Muscle of arm (tissue), 14 donors: ENCODE measurements at places on chromosomes 12 and 14. TPM values are rescaled to one million over a fixed set of nuclear protein-coding genes. Genes with fewer than 3 reads are reported as not detected.

GRCh38 chr12:459430-460258 is at the start of gene B4GALNT3:
TSS of gene B4GALNT3 (plus strand) at chr12:459939. CDS start at chr12:460377, 438 bp downstream.
- DNase-seq: no peak

DNA sequence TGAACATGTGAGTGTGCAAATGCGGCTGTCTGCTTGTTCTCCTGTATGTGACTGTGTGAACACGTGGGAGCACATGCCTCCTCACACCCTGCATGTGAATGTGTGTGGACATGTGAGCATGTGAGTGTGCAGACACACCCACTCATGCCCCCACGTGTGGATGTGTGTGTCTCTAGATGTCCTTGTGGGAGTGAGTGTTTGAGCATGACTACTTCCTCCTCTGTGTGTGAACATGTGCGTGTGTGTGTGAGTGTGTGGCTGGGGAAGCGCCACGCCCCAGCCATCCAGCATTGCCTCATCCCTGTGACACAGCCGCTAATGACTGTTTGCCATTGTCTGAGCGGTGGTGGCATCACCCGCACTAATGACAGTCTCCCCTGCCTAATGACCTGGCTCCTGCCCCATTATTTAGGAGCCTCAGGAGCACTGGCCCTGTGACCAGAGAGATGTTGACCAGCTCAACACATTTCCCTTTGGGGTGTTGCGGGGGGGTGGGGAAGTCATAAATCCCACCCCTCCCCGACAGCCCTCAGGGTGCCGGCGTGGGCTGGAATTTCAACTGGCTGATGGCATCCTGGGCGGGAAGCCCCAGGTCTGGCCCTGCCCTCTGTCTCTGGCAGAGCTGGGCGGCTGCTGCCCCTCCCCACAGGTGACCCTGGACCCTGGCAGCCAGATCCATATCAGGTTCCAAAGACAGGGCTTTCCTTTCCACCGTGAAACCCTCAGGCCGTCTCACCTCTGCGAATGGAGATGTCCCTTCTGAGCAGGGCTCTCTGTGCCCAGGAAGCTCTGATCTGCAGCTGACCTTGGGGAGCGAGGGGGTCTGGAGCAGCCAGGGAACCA is 11.5 kb upstream of the KRT80 start:
- no peak for DNase-seq

GRCh38 chr12:71601546-71601945 is 62.1 kb downstream of the ZFC3H1 start:
- no peak for DNase-seq

DNA sequence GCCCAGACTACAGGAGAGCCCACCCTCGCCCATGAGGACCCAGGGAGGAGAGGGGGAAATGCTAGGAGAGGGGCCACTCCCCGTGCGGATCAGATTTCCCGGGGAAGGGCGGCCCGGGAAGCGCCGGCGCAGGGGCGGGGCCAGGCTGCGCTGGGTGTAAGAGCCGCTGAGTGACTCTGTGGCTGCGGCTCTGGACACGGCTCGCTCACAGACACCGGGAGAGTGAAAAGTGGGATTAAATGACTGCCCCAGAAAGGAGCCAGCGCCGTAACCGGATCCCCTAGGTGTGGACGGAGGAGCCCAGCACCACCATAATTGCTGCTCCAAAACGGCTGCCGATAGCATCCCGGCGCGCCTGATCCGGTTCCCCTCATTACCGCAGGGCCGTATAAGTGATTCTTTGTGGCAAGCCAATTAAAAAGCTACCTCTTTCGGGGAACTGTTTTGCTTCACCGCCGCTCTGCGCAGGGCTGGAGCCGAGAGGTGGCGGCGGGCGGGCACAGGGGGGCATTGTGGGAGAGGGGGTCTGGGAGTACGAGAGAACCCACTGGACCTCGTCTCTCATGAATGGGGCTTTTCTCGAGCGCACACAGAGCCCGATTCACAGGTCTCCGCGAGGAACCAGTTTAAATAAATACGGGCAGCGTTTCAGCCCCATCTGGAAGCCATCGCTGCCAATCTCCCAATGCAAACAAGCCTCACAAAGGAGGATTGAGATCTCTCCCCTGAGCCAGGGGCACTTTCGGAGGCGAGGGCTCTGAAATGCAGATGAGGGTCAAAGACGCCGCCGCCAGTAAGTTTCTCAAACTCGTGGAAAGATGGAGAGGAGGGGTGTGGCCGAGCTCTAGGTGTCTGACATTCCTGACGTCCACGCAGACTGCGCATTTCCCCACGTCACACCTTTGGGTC is 2.5 kb downstream of the COL2A1 start:
- DNase-seq: peak; percentile 65

- DNase-seq: no peak
Observed at GRCh38 chr14:32477396-32477795, 148.3 kb downstream of the AKAP6 start.

DNA sequence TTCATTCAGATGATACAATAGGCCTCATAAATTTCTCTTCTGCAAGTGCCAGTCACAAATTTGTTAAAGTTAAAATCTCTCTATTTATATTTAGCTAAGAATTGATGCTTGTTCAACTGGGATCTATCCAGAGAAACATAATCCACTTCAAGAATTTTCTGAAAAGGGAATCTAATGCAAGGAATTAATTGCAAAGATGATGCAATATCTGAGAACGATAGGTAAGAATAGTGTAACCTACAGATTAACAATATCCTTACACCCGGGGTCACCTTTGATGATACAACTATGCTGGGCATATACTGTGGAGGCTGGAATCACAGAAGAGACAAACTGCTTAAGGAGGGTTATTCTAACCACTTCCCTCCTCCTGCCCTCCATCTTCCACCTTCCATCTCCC is 295.1 kb downstream of the FOXG1 start:
- no peak for DNase-seq

GRCh38 chr14:87944987-87945604 is 47.9 kb downstream of the GALC start:
- peak; percentile 49 for DNase-seq

GRCh38 chr14:101888182-101888581 is 76.2 kb upstream of the DYNC1H1 start:
- no peak for DNase-seq

DNA sequence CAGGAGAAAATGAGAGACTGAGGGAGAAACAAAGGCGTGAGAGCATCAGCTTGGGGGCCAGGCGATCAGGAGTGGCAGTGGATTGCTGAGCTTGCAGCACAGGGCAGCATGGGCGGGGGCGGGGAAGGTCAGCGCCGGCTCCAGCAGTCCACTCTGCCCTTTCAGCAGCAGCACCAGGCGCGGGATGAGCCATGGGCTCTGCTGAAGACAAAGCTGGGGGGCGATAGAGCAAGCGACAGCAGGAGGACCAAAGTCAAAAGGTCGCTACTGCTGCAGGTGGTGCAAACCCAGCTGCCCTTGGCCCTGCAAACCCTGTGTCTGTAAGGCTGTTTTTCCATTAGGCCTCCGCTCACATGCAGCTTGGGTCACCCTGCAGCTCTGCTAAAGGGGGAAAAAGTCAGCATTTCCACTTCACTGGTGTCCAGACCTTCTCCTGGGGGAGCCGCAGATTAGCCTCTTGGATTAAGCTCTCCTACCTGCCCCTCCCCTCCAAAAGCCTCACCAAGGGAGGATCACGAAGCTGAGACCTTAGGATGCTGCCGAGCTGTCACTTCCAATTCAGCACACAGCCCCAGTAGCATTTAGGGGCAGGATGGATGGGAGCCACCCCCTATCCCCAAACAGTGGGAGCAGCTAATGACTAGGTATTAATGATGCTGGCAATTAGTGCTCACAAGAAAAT is 204.8 kb downstream of the DPF3 start:
- DNase-seq: no peak

DNA sequence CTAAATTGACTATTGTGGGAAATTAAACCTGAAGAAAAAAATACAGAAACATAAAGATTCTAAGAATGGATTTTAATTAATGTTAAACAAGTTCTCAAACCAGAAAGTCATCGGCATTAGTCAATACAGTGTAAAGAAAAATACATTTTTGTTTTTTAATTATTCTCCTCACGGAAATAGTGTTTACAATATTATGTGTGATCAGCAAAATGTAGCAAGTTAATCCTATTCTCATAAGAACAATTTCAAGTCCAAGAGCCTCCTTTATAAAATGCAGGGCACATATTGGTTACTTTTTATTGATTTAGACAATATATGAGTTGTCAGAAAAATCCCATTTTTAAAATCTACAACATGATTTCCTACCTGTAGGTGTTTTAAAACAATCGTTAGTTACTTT is 158.0 kb upstream of the MGAT4C start:
- no peak for DNase-seq

- no peak for DNase-seq
Observed at GRCh38 chr12:119222222-119222951, 43.7 kb downstream of the HSPB8 start.

- DNase-seq: no peak
Observed at GRCh38 chr14:64812412-64812811, 67.3 kb downstream of the SPTB start.

DNA sequence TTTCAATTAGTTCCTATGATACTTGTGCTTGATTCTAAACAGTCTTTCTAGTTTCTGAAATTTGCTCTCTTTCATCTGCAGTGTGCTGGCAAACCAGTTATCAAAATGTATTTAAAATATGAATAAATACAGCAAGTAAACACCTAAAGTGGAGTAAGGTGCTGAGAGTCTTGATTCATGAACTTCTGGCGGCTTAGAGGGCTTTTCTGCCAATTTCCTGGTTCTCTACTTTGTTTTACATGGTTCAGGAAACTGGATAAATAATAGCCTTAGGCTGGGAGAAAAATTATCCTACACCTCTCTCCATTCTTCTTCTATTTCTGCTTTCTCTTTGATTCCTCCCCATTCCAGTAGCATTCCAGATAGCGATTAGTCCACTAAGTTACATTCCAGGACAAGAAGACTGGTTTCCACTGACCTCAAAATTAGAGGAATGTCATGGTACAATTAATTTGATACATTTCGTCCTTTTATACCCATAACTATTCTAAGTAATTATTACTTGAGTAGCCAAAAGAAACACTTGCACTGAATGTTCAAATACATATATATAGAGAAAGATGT is 14.9 kb downstream of the ATP2B1 start:
- DNase-seq: no peak

GRCh38 chr14:53109105-53110041 is 43.8 kb downstream of the DDHD1 start:
- peak; percentile 29 for DNase-seq

GRCh38 chr12:6329703-6330064 is 12.2 kb downstream of the TNFRSF1A start:
- DNase-seq: no peak

DNA sequence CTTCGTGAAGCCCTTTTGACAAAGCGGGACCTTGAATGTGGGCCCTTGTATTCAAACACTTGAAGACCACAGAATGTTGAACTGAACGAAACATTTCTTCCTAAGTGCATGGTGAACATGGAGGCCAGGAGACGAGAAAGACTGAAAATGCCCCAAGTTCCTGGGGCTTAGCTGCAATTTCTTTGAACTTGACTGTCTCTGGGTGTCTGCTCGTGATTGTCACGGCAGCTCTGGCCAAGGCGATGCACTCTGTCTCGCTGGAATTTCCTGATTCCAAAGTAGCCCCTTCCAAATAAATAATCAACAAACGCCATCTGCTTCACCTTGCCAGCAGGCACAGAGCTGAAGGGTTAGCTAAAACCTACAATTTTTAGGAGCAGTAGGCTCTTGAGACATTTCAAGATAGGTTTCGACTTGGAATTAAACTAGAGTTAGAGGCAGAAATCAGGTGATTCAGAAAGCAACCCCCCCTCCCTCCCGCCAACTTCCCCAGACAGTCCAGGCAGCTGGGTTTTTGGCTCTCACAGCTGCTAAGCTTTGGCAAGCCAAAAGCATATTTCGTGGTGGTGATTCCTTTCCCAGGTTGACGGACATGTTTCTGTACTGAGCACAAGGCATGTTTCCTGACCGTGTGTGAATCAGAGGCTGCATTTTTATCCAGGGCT is 13.5 kb upstream of the IRF2BPL start:
- DNase-seq: no peak

DNA sequence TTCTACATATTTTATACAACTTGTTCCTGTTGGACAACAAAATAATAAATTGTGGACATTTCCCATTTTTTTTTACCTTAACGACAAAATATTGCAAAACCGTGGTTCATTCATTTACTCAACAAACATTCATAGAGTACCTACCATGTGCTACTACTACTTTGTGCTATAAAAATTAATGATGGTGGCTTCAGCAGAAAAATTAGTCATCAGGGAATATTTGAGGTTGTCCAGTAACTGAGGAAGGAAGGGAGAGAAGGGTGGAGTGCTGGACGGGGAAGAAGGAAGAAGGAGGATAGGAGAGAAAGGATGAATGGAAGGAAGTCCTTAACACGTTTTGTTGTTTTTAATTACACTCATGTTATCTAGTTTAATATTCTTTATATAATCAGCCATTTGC is 53.7 kb downstream of the PPFIBP1 start:
- no peak for DNase-seq

DNA sequence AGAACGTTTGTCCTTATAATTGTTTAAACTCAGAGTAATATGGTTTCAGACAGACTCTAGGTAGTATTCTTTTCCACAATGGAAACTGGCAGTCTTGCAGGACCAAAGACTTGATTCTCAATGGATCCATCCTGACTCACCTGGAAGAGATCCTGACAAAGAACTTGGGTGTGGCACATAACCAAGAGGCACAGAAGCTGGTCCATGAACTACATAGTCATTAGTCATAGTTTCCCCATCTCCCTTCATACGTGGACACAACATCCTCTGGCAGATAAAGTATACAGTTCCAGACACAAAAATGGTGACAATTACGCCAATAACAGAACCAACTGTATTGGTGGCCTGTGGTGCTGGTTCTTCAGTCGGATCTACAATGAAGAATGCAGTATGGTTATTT is 55.8 kb downstream of the BCL2L14 start:
- DNase-seq: no peak

GRCh38 chr12:9742661-9743060 is 9.8 kb upstream of the CLECL1 start:
- no peak for DNase-seq

DNA sequence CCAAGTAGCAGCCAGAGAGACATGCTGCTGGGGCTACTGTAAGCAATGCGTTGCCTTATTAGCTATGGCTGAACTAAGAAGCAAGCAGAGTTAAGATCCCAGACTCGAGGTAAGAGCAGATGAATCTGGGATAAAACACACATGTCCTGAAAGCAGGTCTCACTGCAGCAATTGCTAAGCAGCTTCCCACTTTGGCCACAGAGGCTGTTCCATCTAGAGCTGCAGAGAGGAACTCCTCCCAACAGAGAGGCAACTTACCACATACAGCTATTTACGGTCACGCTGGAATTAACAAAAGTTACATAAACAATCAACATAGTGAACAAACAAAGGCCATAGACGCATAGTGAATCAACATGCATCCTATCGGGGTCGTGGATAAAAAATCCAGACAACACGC is 90.2 kb downstream of the KSR2 start:
- DNase-seq: no peak

- peak; percentile 42 for DNase-seq
Observed at GRCh38 chr14:52730709-52731111, 744 bp downstream of the STYX start.

DNA sequence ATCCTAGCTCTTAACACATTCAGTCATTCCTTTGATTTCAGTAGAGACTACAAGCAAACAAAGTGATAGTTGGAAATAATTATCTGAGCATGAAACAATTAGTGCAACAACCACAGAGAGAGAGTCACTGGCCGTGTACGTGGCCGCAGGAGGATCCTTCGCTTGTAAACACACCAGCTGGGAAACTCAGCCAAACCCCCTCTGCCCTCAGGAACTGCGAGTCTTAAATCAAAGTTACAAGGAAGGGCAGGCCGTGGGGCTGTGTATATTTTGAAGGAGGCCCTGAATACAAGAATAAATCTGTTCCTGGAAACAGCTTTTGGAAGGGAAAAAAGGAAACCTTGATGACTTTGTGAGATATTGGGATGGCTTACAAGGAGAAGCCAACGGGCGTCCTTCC is 164.5 kb downstream of the ANO2 start:
- DNase-seq: no peak

HOXC12 gene
- polyA plus RNA-seq: not detected

PHLDA1 gene
- 34.9 TPM for polyA plus RNA-seq

LUM gene
- 948 TPM for polyA plus RNA-seq

COL2A1 gene
- polyA plus RNA-seq: 13.9 TPM
